Ovary (tissue), 10 donors: ENCODE measurements at places on chromosomes 2 and 18. TPM values are rescaled to one million over a fixed set of nuclear protein-coding genes. Genes with fewer than 3 reads are reported as not detected.

GRCh38 chr18:45316127-45316526 is 299.1 kb upstream of the SLC14A2 start:
- DNase-seq, result no peak

The COBLL1 gene
- 26.3 TPM for total RNA-seq

The ARL6IP6 gene
- total RNA-seq, result 11.1 TPM

The ATG9A gene
- 41.6 TPM for total RNA-seq

DNA sequence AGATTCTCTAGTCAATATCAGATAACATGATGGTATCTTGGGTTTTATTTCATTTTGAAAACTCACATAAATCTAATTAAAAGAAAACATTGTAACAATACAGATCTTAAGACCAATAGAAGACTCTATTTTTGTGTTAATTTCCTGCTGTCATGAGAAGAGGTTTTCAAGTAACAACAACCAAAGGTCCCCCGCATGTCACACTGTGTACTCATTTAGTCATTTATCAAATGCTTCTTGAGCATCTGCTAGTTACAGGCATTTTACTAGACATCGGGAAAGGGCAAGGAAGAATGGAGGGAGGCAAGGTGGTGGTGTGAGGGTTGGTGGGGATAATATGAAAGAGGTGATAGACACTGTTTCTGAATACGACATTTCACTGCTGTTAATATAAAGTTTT is 77.7 kb upstream of the CHRNA1 start:
- DNase-seq, result no peak

DNA sequence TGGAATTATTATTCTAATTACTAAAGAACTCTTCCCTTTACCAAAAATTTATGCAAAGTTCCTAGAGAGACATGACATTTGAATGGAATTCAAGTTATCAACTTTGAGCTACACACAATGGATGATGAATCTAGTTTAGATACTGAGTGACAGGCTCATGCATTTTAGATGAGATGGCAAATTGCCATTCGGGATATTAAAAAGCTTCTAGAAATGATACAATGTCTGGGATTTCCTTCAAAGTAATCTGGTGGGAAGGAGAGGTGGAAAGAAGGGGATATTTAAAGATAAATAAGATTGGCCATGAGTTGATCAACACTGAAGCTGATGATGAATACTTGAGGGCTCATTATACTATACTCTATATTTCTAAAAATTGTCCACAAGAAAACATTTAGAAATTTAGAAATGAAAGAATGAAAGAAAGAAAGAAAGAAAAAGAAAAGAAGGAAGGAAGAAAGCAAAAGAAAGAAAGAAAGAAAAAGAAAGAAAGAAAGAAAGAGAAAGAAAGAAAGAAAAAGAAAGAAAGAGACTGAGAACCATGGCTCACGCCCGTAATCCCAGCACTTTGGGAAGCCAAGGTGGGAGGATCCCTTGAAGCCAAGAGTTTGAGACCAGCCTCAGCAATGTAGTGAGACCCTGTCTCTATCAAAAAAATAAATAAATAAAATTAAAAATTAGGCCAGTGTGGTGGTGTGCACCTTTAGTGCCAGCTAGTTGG is 62.6 kb upstream of the NEDD4L start:
- DNase-seq, result no peak

DNA sequence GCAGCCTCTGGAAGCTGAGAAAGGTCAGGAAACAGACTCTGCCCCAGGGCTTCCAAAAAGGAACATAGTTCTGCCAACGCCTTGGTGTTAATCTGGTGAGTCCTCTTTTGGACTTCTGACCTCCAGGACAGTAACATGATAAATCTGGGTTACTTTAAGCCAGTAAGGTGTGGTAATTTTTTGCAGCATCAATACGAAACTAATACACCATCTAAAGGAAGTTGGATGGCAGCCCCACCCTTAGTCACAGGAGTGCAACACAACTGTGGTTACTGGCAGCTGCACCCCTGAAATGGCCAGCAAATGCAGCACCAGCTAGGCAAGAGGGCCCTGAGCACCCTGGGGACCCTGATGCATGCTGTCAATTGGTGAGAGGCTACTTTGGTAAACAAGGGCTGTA is 25.8 kb downstream of the CREG2 start:
- DNase-seq, result no peak

- DNase-seq, result no peak
These were observed 86.9 kb upstream of the SERPINE2 start for GRCh38 chr2:224126003-224126402.
